ENCODE measurements at places on chromosomes 3 and 15. TPM values are rescaled to one million over a fixed set of nuclear protein-coding genes. Genes with fewer than 3 reads are reported as not detected.

DNA sequence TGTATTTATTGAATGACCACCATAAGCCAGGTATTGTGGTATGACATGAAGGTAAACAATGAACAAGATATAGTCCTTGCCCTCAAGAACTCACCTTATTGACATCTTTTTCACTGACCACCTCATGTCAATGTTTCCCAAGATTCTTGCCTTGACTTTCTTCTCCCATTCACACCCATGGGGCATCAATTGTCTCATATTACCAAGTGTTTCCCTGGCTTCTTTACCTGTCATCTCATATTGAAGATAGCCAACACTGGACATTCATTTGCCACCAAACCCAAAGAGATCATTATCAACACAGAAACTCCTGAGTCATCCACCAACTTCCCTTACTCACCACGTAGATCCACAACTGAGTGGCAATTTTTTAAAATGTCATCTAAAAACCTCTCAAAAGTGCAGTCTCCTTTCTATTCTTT lies 2.2 kb downstream of the EFHB start:
- no peak for DNase-seq

GRCh38 chr3:162865466-162865865 lies 1368.9 kb downstream of the OTOL1 start:
- no peak for DNase-seq

DNA sequence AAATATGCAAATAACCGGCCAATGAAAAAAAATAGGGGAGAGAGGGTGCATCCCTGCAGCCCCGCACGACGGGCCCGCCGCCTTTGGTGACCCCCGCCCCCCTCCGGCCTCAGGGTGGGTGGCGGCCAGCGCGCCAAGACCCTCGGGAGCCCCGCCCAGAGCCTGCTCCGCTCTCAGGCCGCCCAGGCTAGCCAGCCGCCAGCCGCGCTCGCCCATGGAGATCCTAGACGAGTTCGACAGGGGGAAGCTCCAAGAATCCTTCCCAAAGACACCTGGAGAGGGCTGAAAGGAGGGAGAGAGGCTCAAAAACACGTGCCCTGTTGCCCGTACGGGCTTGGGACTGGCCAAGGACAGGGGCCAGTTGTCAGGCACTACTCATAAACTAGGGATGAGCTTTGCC lies 434.0 kb downstream of the NR2F2 start:
- DNase-seq = no peak

DNA sequence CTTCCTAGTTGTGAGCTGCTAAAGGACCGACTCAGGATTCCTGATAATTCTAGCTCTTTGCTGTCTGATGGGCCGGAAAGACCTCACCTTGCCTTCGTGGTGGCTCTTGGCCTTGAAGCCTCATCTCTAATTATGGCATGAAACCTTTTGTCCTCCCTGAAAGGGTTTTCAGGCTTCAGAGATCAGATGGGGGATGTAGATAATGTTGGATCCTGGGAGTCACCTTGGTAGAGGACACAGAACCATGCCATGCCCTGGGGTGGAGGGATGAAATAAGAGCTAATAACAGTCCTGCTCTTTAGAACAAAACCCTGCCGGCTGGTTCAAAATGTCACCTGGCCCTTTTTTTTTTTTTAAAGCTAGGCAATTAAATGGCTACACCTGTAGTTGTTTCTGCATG lies 50.8 kb upstream of the SYN2 start:
- no peak for DNase-seq

DNA sequence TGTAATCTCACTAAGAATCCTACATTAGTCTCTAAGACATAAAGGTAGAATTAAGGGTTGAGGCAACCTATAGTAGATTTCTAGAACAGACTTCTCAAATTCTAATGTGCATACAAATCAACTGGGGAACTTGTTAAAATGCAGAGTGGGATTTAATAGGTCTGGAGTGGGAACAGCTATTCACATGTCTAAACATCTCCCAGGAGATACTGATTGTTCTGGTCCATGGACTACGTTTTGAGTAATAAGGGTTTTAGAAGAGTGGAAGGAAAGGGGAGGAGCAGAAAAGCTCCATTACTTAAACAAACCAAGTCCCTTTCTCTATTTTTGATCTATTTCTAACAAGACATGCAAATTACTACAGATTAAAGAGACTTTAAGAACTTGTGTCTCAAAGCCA lies 524.8 kb downstream of the TUSC7 start:
- no peak for DNase-seq

ACOX2 gene
- total RNA-seq = 39.9 TPM

NR2E3 gene
- not detected for total RNA-seq

DNA sequence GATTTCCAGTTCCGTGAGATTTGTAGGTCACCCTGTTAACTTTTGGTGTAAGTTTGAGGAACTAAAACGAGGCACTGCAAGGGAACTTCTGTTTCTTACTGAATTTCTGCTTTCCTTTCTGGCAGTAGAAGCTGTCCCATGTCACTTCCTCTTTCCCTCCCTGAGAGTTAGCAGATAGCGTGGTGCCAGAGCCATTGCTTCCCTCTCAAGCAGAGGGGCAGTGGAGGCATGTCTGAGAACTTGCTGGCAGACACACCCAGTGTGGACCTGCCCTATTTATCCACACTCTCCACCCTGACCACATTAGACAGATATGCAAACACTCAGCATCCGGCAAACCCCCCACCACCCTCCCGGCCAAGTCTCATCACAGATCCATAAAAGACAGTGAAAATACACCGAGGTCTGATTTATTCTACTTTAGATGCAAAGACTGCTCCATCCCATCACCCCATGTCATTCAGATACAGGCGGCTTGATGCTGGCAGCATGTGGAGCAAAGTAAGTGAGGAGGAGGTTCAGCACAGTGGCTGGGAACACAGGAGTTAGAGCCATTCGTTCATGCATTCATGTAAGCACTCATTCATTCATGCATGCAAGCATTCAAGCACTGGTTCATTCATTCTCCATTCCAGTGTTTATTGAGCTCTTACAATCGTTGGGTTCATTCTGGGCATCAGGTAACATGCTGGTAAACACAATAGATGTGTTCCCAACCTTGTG lies 324.7 kb downstream of the SHQ1 start:
- DNase-seq = peak; percentile 71

- DNase-seq = no peak
Observed at GRCh38 chr3:104437891-104438290, 928.8 kb upstream of the ALCAM start.

- no peak for DNase-seq
Observed at GRCh38 chr15:42404461-42405235, 45.3 kb downstream of the CAPN3 start.

- DNase-seq = no peak
Observed at GRCh38 chr15:69869881-69870505, 227.7 kb downstream of the TLE3 start.

ARL8B gene
- total RNA-seq = 59.9 TPM

PRSS50 gene
- 0.12 TPM for total RNA-seq

- DNase-seq = no peak
Observed at GRCh38 chr3:71825551-71826283, 40.8 kb upstream of the PROK2 start.

DNA sequence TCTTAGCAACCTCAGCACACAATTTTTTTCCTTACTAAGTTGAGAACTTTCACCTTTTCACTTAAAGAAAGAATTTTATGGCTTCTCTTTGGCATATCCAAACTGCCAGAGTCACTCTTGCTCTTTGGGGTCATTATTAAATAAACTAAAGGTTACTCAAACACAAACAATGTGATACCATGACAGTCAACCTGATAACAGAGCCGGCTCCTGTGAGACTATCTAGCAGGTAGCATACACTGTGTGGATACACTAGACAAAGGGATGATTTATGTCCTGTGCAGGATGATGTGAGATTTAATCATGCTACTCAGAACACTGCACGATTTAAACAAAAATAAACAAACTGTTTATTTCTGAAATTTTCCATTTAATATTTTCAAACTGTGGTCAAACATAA lies 35.6 kb downstream of the LRRFIP2 start:
- no peak for DNase-seq

DNA sequence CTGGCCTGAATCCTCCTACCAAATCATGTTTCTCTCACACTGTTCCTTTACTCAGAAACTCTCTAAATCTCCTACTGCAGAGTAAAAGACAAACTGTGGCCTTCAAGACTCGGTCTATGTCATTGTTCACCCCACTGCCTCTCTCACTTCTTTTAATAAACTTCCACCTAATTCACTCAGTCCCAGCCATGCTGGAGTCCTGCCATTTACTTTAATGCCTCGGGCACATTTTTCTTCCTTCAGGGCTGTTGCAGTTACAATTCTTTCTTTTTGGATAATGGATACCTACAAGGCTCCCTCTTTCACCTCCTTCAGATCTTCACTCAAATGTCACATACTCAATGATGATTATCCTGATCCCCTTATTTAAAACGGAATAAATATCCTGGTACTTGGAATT lies 955.6 kb downstream of the ROBO1 start:
- DNase-seq = no peak

HGD gene
- not detected for total RNA-seq

DNA sequence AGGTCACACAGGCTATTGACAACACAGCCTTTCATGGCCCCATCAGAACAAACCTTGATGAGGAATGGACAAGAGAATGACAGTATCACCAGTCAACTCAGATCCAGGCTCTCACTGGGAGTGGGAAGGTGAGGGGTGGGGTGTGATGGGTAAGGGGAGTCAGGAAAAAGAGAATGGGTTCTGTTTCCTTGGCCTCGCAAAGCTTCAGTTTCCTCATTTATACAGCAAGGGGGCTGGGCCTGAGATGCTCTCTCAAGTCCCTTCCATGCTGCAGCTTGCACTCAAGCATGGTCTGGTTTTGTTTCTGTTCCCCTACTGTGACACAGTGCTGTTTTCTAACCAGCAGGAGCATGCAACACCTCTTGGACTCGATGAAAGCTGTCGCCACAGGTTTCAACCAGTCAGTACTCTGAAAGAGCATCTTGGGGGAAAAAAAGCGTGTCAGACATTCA lies 65.7 kb upstream of the IL12A start:
- DNase-seq = no peak

LINGO1 gene
- 8.1 TPM for total RNA-seq

DNA sequence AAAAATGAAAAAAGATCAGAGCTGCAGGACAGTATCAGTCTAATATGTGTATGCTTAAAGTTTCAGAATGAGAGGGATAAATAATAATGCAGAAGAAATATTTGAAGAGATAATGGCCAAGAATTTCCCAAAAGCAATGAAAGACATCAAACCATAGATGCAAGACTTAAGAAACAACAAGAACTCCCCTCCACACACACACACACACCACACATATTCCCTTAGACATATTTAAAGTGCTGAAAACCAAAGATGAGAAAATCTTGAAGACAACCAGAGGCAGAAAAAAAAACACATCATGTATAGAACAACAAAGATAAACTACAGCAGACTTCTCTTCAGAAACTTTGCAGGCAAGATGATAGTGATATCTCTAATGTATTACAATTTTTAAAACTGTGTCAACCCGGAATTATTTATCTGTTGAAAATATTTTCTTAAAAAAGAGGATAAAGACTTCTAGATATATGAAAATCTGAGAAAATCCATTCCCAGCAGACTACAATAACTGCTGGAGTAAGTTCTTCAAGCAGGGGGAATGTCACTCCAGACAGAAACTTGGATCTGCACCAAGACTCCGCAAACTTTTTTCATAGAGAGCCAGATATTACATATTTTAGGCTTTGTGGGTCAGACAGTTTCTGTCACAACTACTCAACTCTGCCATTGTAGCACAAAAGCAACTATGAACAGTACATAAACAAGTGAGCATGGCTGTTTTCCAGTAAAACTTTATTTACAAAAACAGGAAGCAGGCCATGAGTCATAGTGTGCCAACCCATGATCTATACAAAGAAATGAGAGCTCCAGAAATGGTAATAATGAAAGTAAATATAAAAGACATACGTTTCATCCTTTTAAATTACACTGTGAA lies 223.4 kb upstream of the CGNL1 start:
- DNase-seq = no peak

- no peak for DNase-seq
Observed at GRCh38 chr15:62608369-62608768, 434.2 kb upstream of the TPM1 start.

- peak; percentile 80 for DNase-seq
Observed at GRCh38 chr3:142888481-142889211, at the start of gene PCOLCE2. PCOLCE2 (minus strand) TSS chr3:142889083; CDS start chr3:142888896, 187 bp downstream.

IQCF5 gene
- not detected for total RNA-seq

DNA sequence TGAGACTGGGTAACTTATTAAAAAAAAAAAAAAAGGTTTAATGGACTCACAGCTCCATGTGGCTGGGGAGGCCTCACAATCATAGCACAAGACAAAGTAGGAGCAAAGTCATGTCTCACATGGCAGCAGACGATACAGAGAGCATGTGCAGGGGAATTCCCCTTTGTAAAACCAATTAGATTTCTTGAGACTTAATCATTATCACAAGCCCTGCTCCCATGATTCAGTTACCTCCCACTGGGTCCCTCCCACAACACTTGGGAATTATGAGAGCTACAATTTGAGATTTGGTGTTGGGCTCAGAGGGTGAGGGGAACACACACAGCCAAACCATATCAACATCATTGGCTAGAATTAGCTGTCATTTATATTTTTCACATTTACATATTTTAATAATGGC lies 221.0 kb downstream of the RSRC1 start:
- DNase-seq = no peak

DNA sequence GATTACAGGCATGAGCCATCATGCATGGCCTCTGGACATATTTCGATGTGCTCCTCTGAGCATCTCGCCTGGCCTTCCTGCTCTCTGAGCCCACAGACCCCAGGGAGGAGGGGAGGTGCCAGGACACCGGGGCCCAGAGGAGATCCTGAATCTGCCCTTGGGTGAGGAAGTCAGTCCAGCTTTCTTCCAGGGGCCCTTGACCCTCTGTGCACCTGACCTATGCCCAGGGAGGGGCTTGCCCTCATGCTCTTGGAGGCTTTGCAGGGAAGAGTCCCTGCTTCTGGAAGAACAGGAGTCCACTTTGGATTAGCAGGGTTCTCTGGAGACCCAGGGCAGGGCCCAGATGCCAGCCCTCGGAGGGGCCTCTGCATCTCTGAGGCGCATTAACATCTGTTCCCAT lies 1.4 kb downstream of the ACSBG1 start:
- no peak for DNase-seq

DNA sequence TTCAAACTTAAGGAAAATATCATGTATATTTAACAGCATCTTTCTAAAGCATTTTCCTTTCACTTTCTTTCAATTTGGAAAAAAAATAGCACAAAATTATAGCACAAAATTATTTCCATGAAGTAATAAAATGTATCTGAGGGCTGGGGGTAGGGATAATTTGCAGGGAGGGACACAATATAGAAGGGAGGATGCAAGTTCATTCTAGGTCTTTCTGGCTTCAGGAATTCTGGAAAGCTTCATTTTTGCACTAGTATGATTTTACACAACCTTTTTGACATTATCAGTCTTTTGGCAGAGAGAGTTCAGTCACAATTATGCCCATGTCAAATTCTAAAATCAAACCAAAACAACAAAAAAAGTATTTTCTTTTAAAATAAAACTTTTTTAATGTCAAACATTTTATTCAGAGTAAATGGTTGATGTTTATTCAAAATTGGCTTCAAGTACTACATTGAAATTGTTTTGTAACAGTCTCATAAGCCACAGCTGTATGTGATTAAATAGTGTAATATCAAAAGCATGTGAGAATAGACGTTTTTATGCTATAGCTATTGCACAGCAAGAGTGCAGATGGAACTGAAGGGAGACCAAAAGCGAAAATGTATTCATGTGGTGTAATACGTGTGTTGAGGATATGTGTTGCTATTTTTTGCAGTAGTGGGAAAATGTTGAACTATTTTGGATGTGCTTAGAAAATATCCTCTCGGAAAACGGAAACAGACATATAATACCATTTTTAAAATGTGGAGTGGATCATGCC lies 5.8 kb downstream of the RBMS3 start:
- DNase-seq = no peak

GABRB3 gene
- 27.4 TPM for total RNA-seq

- no peak for DNase-seq
Observed at GRCh38 chr3:28076246-28076645, 165.2 kb upstream of the CMC1 start.

GRCh38 chr3:178388473-178388872 lies 147.8 kb upstream of the KCNMB2 start:
- DNase-seq = no peak

All from right cardiac atrium (tissue), 5 donors.